Left renal cortex interstitium (tissue), 4 donors: ENCODE measurements at places on chromosomes 12 and 14.

DNA sequence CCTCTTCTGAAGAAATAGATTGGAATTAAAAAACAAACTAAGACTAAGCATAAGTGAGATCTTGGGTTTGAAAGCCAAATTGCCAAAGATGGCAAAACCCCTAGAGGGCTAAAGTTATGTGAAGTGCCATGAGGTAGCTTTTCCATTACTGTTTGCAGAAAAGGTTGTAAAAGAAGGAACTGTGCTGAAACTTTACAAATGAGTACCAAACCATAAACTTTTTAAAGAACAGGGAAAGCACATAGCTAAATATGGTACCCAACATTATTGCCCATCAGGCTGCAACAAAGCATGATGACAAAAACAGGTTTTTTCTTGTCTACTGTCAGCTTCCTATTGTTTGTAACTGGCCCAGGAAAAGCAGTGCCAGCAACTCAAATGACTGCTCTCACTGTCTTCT lies 224.2 kb downstream of the RAD51B start:
- DNase-seq: no peak

- DNase-seq: no peak
These were observed 39.5 kb upstream of the DACT1 start for GRCh38 chr14:58598028-58598803.

DNA sequence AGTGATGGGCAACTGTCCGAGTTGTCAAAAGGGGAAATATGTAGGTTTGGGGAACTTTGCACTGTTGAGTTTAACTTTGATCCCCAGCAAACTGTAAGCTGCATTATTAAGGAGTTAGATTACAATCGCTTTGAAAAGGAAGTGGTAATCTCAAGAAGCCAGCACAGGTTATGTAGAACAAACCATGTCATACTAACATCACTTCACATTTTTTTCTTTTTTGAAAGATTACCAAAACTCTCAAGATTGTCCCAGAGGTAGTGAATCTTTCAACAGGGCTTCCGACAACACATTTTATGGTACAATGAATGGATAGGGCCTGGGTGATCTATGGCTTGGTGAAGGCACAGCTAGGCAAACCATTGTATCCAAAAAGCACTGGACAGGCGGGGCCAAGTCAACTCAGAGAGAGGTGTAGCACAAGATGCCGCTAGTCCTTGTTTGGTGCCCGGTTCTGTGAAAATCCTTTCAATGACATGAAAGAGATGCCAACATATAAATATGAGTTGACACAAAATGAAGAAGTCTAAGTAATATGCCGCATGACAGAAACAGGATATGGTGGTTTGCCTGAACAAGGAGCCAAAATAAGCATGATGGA lies 24.3 kb upstream of the PARP11 start:
- no peak for DNase-seq

GRCh38 chr12:46590991-46591703 lies 218.6 kb upstream of the SLC38A2 start:
- no peak for DNase-seq

DNA sequence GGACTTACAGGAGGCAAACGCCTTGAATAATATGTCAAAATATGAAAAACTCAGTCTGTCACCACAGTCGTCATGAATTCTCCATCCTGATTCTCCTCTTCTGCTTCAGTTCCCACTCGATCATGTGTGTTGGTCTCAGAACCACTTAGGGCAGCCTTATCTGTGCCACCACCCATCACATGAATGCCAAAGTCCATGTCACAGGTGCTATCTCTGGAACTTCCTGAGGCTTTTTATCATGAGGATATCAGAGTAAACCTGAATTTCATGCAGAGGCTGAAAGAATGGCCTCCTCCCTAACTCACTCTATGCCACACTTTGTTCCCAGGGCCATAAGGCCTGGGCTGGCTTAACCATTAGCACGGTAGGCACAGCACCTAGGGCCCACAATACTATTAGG lies 28.8 kb upstream of the MAP3K9 start:
- no peak for DNase-seq

DNA sequence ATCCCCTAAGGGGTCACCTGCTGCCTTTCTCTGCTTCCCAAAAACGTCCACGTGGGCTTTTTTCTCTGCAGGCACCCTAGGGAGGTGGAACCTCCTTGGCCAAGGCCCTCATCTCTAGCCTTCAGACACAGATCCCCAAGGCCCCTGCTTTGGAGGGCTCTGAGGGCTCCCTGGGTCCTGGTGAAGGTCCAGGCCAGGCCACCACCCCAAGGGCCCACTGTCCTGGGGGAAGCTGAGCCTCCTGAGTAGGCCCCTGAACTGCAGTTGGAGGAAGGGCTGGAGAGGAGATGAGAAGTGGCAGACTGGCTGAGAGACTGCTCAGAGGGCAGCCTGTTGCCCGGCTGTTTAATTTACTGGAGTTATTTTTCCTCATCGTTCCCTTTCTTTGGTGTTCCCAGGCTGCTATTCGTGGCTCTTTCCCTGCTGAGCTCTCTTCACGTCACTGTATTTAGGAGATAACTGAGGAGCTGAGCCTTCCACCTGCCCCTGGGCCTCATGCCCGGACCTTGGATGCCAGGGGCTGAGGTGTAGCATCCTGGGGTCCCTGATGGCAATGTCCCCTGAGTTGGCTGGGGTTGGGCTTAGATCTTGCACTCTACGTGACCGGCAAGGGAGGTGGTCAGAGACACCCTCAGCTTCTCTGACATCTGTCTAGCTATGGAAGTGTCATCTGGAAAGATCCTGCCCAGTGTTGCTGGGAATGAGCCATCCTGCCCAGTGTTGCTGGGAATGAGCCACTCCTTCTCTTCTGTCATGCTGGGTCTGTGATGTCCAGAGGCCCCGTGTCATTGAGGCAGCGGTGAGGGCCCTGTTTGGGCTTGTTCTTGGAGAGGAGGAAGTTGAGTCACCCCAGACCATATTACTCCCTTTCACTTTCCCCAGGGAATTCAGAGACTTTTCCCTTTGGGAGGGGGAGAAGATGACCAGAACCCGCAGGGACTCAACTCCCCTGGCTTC lies 139.8 kb downstream of the TSPAN9 start:
- DNase-seq: no peak

GRCh38 chr12:76879710-76880518 lies 1.1 kb upstream of the CSRP2 start:
- no peak for DNase-seq

DNA sequence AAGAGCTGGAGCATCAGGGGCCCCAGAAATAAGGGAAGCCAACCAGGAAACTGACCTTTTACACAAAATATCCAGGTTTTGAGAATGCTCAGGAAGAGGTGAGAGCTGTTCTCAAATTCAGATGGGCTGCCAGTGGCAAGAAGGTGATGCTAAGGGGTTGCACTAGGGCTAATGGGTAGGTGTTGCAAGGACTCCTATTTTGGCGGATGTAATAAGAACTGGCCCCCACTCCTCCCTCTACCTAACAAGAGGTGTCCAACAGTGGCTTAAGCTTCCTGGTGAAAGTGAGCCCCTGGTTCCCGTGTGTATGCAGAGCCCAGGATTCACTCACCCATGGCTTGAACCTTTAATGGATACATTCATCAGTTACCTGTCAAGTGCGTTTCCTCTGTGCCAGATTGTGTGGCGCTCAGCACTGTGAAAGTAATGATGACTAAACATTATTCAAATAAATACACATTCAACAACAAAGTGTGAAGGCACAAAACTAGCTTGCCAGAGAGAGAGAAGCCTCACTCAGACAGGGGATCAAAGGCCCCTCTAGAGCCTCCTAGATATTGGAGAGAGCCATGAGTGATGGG lies 705 bp upstream of the CHGA start:
- DNase-seq: no peak

- DNase-seq: no peak
These were observed 3.3 kb upstream of the CCND2 start for GRCh38 chr12:4270016-4270830.

- DNase-seq: no peak
These were observed 178.0 kb downstream of the CAND1 start for GRCh38 chr12:67447180-67447579.

GRCh38 chr12:28248555-28249145 lies 58.4 kb downstream of the CCDC91 start:
- no peak for DNase-seq

DNA sequence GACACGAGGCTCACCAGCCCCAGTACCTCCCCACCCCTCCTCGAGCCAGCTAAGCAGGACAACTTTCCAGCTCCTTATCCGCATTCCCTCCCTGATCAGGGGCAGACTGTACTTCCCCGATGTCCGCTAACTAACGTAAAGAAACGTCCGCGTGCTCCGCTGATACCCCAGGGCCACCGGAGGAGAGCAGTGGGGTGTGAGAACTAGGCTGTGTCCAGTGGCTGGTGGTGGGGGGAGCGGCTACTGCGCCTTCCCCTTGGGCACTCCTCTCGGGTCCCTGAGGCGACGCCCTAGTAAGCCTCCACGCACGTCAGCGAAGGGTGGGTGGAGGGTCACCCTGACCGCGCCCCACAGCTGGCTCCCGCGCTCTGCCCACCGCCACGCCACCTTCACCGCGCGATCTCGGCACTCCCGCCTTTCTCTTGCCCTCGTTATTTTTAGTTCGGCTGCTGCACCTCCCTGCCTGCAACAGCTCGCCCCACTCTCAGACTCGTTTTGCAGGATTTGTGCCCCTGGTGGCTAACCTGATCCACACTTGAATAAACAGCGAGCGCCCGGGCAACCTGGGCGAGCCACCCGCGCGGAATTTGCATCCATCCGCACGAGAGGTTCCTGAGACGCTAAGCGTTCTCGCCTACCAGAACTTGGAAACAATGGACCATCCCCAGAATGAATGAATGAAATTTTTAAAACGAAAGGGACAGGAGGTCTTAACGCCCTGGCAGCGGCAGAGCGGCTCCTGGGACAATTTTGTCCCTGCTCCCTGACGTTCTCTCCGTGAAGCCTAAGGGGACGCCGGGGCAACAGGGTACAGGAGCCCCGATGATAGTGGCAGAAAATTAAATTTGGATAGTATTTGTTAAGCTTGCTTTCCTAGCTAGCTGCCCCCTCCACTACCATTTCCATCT lies 6.9 kb upstream of the BMP4 start:
- DNase-seq: peak; percentile 52

DNA sequence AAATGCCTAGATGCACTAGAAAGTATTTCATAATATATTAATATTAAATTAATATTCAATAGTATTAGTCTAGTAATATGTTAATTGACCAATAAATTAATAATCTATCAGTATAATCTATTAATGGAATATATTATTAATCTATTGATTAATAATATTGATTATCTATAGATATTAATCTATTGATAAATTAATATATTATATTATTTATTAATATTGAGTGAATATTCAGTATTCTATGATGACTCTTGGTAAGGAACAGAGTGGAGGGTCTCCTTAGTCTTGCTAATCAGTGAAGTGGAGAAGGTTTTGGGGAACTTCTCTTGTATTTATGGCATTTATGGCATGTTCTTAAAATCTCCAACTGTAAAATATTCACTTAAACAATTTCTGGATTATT lies 679.3 kb upstream of the FLRT2 start:
- no peak for DNase-seq

- no peak for DNase-seq
These were observed 108.3 kb downstream of the KIF26A start for GRCh38 chr14:104246401-104247335.

GRCh38 chr12:124476011-124476400 lies 91.4 kb downstream of the NCOR2 start:
- DNase-seq: no peak

- no peak for DNase-seq
These were observed 80.8 kb upstream of the ACTN1 start for GRCh38 chr14:69059658-69060623.

- no peak for DNase-seq
These were observed 1.3 kb downstream of the RITA1 start for GRCh38 chr12:113186666-113187325.

DNA sequence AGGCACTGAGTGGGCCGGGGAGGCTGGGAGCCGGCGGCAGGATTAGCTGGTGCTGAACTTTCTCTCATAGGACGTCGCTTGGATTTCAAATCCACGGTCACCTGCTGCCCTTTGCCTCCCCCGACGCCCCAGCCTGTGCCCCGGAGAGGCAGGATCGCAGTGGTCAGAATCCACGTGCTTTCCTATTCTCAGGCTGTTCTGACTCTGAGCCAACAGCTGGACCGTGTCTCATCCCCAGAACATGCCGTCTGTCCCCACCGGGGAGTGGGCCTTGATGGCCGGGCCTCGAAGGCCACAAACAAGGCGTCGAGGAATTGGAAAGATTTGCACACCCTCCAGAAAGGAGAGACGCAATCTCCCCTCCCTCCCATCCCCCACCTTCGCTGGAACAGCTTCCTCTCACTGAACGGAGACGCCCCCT lies 18.5 kb upstream of the MLXIP start:
- DNase-seq: no peak

- DNase-seq: no peak
These were observed 155.5 kb upstream of the TMPO start for GRCh38 chr12:98359856-98360255.

DNA sequence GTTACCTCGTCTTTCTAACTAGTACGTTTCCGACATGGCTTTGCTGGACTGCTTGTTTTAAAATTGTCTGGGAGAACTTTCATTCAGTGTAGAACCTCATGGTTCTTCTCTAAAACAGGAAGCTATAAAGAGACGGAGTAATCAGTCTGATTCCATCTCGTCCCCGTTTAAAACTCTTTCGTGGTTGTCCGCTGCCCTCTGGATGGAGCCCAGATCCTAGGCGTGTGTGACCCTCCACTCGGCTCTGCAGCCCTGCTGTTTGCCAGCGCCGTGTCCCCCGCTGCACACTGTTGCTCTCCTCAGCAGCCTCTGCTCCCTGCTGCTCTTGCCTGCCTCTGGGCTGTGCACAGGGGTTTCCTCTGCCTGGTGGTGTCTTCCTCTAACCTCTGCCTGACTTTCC lies 50.2 kb downstream of the SLC8B1 start:
- no peak for DNase-seq

DNA sequence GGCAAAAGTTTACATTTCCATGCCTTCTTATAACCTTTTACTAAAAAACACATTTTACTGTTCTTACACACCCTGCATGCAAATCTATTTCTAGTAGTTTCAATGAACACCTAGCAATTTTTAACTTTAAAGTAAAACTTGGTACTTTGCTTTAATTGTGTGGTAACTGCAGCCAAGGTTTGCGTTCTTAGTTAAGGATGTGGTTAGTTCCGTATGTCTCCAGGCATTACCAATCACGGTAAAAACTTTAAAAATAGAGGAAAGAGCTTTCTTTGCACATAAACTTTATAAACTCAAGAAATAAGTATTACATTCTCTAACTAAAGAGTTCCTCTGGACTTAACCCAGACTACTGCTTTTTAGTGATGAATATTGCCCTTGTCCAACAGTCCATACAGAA lies 795.2 kb downstream of the SLC16A7 start:
- no peak for DNase-seq

DNA sequence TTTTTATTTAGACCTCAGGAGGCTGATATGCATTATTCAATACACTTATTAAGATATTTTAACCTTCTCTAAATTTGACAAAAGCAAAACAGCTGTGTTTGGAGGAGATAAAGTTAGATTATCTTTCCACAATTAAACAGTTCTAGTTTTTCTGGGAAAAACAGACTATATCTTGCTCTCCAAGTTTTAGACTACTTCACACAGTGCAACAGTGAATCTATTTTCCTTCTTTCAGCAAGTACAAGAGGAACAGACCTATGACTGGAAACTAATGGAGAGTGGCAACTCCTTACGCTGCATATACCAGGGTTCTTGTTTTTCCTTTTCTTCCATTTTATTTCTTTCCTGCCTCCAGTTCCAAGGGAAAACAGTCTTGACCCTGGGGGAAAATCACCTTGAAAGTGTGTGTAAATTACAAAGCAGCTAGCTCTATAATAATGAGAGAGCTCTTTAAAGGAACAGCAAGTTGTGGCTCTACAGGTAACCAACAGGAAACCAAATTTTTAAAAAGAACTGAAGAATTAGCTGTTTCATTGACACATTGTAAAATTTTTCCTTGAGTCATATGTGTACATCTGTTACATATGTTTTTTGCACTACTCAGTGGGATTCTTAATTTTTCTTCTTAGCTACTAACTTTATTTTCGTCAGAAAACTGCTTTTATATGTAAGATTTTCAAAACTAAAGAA lies 27.4 kb downstream of the DNM1L start:
- no peak for DNase-seq
